Stimulated activated naive B cell treated with anti-CD40 and anti-IgM and Interleukin-4, amounts not matched to agents 10 μg/mL and 1 μg/mL and 100 μg/mL, for 72 hours (primary cell): ENCODE measurements at places on chromosomes 7 and 10.

GRCh38 chr10:1287487-1287886 is 231.3 kb downstream of the WDR37 start:
- DNase-seq, result no peak

DNA sequence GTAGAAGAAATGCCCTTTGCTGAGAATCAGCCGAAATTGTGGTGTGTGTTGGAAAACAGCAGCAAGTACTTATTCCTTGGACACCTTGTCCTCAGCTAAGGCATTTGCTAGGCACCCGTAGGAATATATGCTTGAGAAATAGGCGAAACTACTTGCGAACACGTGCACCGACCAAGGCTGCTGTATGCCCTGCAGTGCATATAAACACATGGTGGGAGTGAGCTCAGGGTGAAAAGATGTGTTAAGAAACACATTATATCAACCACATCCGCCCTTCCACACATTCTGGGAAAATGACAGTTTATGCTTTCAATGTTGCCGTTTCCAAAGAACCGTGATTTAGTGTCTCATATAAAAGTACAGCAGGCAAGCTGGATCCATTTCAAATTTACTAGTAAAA is 199.2 kb downstream of the JCAD start:
- no peak for DNase-seq

DNA sequence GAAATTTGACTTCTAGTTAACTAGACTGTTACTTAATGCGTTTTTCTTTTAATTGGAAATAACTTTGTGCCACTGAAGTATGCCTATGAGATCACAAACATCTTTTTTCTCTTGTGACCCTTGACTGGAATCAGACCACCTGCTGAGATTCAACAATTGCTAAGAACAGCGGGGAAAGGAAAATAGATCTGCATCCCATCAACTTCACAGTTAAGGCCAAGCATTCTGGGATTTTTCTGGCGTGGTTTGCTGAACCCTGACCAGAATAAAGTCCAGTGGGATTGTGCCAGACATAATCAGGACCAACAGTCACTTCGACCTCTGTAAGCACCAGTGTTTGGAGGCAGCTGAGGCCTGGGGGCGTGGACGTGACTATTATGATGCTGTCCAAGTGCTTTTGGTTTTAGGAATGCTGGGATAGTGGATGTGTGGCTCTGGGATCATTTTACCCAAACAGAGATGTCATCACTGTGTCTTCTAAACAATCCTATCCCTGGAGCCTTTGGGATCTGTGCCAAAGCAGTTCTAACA is 373.3 kb upstream of the PRKCQ start:
- no peak for DNase-seq

GRCh38 chr10:109996766-109997171 is 11.0 kb upstream of the ADD3 start:
- no peak for DNase-seq

- no peak for DNase-seq
Measured at GRCh38 chr10:74924251-74924963, 98.0 kb downstream of the KAT6B start.

DNA sequence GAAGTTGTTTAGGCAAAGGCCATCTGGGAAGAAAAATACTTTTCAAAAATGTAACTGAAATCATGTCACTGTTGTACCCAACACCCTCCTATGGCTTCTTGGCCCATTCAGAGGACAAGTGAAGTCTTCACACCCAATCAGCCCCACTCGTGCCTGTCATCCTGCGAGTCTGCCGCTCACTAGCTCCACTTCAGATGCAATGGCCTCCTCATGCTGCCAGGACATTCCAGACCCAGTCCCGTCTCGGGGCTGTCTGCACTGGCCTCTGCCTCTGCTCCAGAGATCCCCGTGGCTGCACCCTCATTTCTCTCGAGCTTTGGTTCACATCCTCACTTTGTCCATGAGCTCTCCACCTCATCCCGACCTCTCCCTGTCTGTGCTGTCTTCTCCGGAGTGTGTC is 227.1 kb downstream of the KCNMA1 start:
- DNase-seq, result no peak

GRCh38 chr10:15824498-15824897 is 35.8 kb downstream of the MINDY3 start:
- no peak for DNase-seq

DNA sequence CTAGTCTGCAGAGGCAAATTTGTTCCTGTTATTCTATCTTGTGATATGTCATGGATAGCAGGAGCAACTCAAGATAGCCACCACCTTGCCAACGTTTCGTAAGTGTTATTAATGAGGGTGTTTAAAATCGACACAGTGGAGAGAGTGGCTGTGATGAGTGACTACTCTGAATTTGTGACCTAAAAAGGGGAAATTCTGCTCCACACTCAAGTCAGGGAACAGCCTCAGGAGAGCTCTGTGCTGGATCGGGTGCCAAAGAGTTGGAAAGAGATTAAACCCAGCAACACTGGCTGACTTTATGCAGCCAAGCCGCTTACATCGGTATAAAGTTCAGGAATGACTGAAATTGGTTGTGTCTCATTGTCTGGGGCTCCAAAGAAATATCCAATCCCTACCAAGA is 9.5 kb downstream of the TACC2 start:
- no peak for DNase-seq

DNA sequence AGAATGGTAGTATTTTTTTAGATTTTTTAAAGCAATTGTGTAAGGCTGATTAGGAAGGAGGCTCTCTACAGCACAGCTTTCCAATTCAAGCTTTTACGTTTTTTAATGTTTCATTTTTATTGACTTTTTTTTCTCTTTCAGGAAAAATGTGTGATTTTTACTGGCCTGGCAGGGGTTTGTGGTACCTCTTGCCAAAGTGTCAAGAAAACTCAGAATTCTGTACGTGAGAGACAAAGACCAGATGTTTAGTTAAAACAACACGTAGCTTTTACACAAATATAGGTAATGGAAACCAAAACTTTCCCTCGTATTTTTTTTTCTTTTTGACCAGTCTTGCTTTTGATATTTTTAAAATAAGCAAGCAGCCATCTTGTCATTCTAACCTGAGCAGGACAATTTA is 6.0 kb upstream of the NPVF start:
- no peak for DNase-seq

DNA sequence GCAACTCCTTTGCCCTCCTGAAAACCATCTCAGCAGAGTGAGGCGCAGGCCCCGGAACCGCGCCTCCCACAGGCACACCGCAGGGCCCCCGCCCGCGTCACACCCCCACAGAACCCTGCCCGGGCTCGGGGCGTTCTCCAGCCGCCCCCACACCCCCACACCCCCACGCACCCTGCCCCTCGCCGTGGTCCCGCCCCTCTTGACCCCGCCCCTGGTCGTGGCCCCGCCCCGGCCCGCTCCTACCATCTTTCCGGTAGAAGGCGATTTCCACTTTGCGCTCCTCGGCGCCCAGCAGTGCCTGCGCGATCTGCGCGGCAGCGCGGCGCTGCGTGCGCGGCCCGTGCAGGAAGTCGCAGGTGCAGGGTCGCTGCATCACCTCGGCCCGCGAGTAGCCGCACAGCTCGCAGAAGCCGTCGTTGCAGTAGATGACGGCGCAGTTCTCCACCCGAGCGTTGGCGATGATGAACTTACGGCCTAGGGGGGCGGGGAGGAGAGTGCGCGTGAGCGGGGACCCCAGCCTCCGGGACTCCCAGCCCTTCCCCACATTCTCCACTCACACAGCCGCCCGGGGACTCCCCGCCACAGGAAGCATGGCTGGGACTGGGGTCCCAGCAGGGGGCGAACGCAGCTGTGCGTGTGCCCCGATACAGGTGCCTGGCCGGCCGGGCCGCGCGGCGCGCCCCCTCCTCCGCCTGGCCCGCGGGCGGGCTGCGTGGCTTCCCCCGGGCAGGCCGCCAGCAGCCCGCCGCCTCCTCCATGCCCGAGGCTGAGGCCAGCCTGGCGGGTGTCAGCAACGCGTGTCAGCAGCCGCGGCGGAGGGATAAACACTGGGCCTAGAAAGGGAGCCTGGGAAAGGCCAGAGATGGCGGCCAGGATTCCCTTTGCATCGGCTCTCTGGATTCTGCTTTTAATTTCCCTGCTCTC is 3.4 kb downstream of the KCNH2 start:
- peak; percentile 52 for DNase-seq

GRCh38 chr10:35097510-35097909 is 7.4 kb upstream of the CUL2 start:
- no peak for DNase-seq

GRCh38 chr7:151812967-151813366 is 63.9 kb downstream of the PRKAG2 start:
- DNase-seq, result no peak

DNA sequence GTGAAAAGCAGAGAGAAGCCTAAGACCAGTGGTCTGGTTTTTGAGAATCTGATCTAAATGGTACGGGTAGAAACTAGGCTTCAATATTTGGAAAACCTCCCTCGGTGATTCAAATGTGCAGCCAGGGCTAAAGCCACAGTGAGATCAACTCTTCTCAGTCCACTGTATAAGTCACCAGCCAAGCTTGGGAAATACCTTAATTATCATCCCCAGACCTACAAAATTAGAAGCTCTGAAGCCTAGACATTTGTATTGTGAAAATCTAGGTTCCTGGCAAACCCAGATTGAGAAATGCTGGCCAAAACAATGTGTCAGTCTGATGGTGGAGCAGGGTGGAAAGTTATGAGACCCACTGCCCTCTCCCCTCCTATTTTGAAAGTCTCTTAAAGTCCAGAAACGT is 131.7 kb downstream of the DGKI start:
- DNase-seq, result no peak

GRCh38 chr7:43664681-43665080 is 64.6 kb downstream of the COA1 start:
- no peak for DNase-seq

- no peak for DNase-seq
Measured at GRCh38 chr7:26478550-26478949, 186.9 kb downstream of the SNX10 start.

DNA sequence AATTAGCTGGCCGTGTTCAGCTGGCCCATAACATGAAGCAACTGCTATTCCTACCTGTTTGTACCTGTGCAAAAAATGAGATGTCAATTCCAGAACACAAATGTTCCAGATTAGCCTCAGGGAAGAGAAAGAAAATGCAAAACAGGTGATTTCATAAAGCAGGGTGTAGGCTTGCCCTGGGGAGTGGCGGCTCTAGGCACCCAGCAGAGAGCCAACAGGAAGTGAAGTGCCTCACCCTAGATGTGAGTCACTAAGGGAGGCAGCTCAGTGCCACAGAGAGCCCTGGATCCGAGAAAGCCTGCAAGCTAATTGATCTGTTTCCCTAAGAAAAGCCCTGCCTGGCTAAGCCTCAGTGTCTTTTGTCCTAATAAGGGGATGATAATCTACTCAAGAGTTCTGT is 240.0 kb downstream of the ARHGAP21 start:
- no peak for DNase-seq

DNA sequence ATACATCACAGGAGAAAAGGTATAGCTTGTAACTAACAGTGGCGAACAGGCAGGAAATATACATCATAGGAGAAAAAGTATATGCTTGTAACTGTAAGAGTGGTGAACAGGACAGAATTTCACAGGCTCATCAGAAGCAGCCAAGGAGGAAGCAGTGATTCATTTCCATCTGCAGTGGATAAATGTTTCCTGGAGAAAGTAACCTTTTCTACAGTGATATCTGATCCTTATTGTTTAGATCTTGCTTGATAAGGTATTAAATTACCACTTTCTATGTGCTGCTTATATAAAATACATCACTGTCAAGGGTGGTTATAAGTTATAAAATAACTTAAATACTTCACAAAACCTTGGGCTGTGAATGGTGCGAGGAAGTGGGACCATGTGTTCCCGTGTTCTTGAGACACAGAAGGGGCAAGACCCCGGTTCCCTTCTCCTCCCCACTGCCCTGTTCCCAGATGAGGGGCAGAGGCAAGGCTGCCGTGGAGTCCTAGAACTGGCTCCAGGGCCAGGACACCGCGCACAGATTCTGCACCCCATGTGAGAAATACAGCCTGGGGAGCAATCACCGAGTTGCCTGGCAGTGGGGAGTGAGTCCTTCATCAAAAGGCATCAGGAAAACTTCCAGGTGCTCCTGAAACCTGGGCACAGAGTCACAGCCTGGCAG is 135.2 kb downstream of the DIP2C start:
- no peak for DNase-seq

DNA sequence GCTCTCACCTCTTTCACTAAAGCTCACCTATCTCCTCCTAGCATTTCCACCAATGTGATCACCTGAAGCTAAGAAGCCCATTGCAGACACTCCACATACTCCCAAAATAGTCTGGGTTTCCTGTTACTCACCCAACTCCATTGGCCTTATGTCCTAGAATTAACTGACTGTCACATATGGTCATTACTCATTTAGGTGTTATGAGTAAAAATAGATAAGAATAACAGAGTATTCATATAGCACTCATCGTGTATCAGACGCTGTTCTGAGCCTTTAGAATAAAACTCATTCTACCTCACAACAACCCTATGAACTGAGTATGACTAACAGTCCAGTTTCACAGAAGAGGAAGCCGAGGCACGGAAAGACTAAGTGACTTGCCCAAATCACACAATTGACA is 174.2 kb upstream of the NPVF start:
- DNase-seq, result no peak

- DNase-seq, result no peak
Measured at GRCh38 chr7:51340029-51340838, 23.6 kb upstream of the COBL start.

DNA sequence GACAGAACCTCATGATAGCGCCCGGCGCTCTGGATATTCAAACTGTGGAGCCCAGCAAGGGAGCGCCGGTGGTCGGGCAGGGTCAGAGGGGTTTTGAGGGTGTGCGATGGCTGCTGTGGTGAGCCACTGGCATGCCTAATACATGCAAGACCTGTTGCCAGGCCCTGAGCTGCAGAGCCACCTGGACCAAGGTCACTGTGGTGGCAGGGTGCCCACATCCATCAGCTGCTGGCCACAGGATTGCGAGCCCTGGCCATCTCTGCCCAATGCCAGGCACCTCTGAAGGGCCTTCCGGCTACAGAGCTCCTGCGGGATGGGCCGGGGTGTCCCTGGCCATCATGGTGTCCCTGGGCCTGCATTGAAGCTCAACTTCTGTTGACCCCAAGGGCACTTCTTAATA is 123.0 kb upstream of the TNRC18 start:
- DNase-seq, result no peak

DNA sequence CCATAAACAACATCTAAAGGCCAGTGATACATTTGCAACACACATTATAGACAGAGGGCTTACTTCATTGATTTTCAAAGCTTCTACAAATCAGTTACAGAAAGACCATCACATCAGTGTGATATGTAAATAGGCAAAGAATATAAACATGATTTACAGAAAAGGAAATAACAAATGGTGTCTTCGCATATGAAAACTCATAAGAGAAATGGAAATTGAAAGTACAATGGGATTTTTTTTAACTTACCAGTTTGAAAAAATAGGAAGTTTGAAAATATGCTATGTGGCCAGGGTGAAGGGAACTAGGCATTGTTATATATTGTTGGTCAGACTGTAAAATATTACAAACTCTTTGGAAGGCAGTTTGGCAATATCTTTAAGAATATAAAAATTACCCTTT is 27.3 kb downstream of the SEC23IP start:
- DNase-seq, result no peak
